ENCODE measurements at places on chromosomes 2 and 18.

DNA sequence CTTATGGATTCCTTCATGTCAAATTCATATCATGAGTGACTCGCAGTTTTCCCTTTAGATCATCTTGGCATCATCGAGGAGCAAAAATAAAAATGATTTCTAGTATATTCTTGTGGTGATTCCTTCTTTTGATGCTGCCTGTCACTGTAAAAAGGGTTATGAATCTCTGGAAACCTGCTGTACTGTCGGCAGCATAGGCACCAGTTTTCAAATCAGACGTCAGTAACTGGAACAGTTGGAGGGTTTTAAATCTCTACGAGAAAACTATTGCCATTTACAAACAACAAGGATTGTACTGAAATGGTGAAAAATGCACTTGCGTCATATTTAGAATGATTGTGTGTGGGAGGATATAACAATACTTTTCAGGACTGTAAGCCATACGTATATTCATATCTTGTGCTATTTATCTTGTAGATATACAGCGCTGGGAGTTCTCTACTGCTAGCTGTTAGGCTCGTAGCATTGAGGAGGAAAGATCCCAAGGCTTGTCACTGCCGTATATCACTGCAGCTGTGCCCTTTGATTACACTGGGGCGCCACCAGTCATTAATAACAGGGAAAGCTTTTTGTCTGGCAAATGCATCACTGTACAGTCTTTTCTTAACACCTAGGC, 320.7 kb downstream of the MTX2 start:
- no peak for DNase-seq

- no peak for DNase-seq
These were observed 7.7 kb downstream of the RASGRP3 start for GRCh38 chr2:33484042-33484621.

- DNase-seq = no peak
These were observed 228.8 kb downstream of the SH3BP4 start for GRCh38 chr2:235180642-235181041.

DNA sequence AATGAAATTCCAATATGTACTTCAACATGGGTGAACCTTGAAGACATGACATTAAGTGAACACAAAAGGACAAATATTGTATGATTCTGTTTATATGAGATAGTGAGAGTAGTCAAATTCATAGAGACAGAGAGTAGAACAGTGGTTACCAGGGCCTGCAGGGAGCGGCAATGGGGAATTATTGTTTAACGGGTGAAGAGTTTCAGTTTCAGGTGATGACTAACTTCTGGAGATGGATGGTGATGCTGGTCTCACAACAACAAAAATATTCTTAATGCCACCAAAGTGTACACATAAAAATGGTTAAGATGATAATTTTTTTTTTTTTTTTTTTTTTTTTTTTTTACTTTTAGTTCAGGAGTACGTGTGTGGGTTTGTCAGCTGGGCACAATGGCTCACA, 109.4 kb upstream of the TMEM200C start:
- no peak for DNase-seq

GRCh38 chr2:173759959-173760358, 205.2 kb downstream of the SP3 start:
- no peak for DNase-seq

Data from activated CD4-positive, alpha-beta T cell treated with anti-CD3 and anti-CD28 coated beads, Interleukin-2, amount 50 U/mL, for 4 hours (primary cell).